ENCODE measurements at places on chromosomes 12 and 14. TPM values are rescaled to one million over a fixed set of nuclear protein-coding genes. Genes with fewer than 3 reads are reported as not detected.

DNA sequence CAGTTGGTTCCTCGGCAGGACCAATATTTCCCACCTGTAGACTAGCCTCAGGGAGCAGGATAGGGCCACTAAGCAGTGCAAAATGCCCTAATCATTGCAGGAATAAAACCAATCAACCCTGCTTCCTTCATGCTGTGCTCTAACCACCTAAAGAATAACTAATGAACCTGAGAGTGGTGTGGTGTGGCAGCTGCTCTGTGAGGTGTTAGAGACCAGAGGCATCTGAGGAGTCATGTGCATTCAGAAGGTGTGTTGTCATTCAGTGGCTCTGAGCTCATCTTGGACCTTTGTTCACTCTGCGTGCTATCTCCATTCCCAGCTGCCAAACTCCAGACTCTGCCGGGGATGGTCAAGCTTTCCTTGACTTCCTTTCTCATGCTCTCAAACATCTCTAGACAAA is 136.7 kb upstream of the EGLN3 start:
- DNase-seq = no peak

DNA sequence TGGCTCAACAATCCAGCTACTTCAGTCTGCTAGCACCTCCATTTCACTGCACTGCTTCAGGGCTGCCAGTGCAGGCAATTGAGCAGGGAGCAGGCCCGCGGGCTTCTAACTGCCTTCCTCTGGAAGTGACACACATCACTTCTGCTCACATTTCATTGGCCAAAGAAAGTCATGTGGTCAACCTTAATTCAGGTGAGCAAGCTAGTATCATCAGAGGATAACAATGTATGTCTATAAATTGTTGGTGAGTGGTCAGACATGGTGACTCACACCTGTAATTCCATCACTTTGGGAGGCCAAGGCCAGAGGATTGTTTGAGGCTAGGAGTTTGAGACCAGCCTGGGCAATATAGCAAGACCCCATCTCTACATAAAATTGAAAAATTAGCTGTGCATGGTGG is 22.3 kb upstream of the CHGA start:
- DNase-seq = no peak

Gene ULK1
- 70.1 TPM for total RNA-seq

Gene FIGNL2
- 0.50 TPM for total RNA-seq

DNA sequence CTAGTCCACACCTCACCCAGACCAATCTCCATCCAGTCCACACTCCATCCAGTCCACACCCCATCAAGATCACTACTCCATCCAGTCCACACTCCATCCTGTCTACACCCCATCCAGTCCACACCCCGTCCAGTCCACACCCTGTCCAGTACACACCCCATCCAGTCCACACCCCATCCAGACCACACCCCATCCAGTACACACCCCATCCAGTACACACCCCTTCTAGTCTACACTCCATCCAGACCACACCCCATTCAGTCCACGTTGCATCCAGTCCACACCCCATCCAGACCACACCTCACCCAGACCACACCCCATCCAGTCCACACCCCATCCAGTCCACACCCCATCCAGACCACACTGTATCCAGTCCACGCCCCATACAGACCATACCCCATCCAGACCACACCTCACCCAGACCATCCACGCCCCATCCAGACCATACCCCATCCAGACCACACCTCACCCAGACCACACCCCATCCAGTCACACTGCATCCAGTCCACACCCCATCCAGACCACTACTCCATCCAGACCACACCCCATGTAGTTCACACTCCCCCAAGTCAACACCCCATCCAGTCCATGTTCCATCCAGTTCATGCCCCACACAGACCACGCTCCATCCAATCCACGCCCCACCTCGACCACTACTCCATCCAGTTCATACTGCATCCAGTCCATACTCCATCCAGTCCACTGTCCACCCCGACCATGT is 116.6 kb upstream of the RTL1 start:
- DNase-seq = peak; percentile 10

GRCh38 chr12:58148405-58148804 is 207.0 kb downstream of the ATP23 start:
- no peak for DNase-seq

Gene AICDA
- not detected for total RNA-seq

DNA sequence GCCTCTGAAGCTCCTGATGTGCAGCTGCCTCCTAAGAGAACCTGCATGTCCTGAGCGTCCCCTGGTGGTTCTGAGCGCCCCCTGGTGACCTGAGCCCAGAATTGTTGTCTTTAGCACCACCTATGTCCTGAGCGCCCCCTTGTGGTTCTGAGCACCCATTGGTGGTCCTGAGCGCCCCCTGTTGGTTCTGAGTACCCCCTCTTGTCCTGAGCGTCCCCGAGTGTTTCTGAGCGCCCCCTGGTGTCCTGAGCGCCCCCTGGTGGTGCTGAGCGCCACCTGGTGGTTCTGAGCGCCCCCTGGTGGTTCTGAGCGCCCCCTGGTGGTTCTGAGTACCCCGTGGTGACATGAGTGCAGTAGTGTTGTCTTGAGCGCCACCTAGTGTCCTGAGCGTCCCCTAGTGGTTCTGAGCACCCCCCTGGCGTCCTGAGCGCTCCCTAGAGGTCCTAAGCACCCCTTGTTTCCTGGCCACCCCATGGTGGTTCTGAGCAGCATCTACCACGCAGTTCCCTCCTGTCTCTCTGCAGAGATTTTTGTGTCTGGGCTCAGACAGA is 782.5 kb downstream of the TMEM121 start:
- DNase-seq = no peak

Gene TPPP2
- not detected for total RNA-seq

DNA sequence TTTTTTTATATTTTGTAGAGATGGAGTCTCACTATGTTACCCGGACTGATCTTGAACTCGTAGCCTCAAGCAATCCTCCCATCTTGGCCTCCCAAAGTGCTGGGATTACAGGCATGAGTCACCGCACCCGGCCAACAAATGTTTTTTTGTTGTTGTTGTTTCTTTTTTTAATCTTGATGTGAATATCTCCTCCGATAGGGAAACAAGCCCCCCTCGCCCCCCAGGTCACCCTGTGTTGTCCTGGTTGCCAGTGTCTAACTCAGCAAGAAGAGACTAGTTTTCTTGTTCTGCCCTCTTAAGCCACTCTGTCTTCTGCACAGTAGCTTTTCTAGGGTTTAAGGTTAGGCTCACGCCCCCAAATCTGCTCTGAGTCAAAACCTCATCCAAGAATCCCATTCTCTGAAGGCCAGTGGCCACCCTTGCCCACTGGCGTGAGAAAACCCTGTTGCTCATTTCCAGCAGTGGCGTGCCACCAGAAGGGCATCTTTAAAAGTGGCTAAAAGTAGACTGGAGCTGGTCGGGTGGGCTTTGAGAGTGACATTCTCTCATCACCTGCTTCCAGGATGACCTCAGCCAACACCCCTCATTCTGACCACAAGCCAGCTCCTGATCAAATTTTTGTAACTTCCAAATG is 42.7 kb downstream of the C14orf132 start:
- no peak for DNase-seq

Gene TCL1B
- not detected for total RNA-seq

- DNase-seq = no peak
Measured at GRCh38 chr12:104122298-104122697, 15.7 kb downstream of the NFYB start.

Gene LUM
- 160 TPM for total RNA-seq

GRCh38 chr14:85190251-85190650 is 339.7 kb upstream of the FLRT2 start:
- DNase-seq = no peak

- no peak for DNase-seq
Measured at GRCh38 chr14:67221248-67221981, 19.8 kb upstream of the PALS1 start.

GRCh38 chr14:61187196-61187905 is 93.8 kb downstream of the TMEM30B start:
- DNase-seq = no peak

GRCh38 chr12:115451780-115452736 is 768.1 kb upstream of the TBX3 start:
- peak; percentile 77 for DNase-seq

GRCh38 chr14:21526672-21527317 is 649 bp upstream of the SALL2 start:
- DNase-seq = no peak

DNA sequence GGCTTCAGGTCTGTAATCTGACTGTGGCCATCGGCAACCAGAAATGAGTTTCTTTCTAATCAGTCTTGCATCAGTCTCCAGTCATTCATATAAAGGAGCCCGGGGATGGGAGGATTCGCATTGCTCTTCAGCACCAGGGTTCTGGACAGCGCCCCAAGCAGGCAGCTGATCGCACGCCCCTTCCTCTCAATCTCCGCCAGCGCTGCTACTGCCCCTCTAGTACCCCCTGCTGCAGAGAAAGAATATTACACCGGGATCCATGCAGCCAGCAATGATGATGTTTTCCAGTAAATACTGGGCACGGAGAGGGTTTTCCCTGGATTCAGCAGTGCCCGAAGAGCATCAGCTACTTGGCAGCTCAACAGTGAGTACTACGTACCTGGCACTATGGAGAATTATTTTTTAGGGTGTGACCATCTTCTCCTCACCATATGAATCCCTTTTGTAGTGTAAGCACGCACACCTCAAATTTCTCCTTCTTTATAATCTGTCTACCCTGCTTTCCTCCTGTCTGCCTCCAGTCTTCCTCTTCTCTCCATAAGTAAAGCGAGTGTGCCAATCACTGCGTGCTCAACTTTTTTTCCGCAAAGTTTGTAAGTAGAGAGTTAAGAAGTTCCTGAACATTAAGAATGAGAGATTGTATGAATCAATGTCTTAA is at the start of gene TPH2:
Gene TPH2 (plus strand): TSS at position 118 of the 658 bp plus-strand sequence. CDS start 142 bp downstream, at position 260.
- DNase-seq = no peak

- DNase-seq = no peak
Measured at GRCh38 chr14:42947991-42948390, 1341.3 kb downstream of the LRFN5 start.

DNA sequence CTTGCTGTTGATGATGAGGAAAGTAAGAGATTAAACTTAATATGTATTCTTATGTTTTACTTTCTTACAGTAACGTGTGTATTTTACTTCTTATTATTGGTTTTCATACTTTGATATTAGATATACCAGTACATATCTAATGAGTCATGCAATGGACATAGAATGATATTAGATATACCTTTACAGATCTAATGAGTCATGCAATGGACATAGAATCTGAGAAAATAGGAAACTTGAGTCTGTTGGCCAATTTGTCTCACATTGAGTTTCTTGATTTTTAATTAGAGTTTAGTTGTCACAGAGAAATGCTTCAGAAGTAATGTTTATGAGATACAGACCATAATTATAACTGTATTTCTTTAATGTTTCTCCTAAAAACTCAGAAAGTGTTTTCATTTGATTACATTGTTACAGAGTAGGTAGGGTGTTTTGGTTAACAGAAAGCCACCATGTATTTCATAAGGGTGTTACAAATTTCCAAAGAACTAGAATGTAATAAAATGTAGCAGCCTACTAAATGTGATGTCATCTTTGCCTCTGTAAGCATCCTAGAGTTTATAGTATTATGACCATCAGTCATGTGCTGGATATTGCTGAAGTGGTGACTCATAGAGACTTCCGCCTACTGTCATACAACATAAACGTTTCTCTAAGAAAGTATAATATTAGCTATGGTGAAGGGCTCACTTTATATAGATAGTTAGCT is 3.0 kb downstream of the GAS2L3 start:
- DNase-seq = no peak

Gene TPH2
- total RNA-seq = not detected

Gene ANG
- total RNA-seq = 13.2 TPM

DNA sequence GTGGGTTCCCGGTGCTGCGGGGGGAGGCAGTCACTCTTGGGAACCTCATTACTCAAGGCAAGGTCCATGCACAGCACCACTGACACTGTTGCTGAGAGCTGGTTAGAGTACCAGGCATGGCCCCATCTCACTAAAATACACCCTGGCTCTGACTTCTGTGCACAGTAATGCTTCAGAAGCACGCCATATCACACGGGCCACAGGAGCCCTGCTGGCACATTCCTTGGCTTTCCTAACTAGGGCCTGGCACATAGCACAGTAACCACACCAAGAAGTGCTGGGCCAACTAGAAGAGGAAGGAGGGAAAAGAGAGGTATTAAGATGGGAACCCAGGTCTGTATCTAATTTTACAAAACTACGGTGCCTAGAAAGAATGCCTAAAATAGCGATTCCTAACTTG is 13.5 kb upstream of the RAB35 start:
- DNase-seq = no peak

DNA sequence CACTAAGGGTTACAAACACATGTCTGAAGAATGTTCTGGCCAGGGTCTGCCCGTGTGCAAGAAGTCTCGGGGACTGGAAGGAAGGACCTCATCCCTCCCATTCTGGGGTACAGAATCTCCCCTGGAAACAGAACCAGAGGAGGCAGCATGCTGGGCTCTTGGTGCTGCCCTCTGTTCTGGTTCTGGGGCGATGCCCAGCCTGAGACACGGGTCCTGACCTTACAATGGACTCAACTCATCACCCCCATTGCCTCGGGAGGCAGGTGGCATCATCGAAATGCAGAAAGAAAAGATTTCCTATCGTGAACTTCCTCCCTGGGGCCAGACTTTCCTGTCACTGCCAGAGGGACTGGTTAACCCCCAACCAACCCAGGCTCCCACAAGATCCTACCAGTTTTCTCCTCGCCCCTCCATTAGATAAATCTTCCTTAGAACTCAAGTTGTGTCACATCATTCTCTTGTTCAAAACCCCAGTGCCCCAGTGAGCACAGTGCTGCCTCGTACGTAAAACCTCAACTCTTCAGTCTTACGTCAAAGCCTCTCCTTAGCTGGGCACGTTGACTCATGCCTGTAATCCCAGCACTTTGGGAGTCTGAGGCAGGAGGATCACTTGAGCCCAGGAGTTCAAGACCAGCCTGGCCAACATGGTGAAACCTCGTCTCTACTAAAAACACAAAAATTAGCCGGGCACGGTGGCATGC is 52.1 kb downstream of the PSMA6 start:
- DNase-seq = no peak

GRCh38 chr12:102063069-102063468 is 1.3 kb upstream of the WASHC3 start:
- no peak for DNase-seq

GRCh38 chr12:68267892-68268396 is 14.5 kb upstream of the IL22 start:
- DNase-seq = no peak

Gene TCHP
- 19.9 TPM for total RNA-seq

GRCh38 chr14:87995500-87996290 is 2.7 kb upstream of the GALC start:
- no peak for DNase-seq

Gene RFX4
- total RNA-seq = not detected

DNA sequence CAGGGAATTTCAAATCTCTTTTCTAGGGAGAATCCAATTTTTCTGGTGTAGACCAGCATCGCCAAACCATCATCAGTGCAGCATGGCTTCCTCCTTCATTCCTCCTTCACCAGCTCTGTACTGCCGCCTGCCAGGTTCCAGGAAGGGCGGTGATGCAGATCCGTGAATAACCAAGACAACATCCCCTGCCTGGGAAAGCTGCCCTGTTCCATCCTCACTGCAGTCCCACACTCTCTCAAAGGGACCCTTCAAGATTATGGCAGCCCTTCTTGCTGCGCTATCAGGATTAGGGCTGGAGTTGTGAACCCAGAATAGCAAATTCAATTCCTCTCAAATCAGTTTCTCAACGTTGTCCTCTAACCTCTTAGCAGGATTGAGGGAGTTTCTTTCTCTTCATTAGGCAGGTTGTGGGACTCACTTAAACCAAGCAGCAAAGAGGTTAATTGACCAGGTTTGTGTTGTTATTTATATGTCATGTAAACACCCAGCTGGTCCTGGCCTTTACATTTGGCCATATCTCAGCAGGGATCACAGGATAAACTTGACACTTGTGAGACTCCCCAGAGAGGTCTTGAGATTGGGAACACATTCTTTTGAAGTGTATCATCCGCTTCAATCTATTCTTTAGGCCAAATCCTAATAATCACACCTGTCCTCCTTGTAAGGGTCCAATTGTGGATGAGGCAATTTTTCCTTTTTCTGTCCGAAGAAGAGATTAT is 26.2 kb downstream of the TMEM30B start:
- DNase-seq = no peak

Data from ovary (tissue), 10 donors.